Peyer's patch (tissue), 4 donors: ENCODE measurements at places on chromosomes 13 and 19.

- DNase-seq: no peak
Observed at GRCh38 chr13:111213964-111214726, 99.0 kb downstream of the ARHGEF7 start.

DNA sequence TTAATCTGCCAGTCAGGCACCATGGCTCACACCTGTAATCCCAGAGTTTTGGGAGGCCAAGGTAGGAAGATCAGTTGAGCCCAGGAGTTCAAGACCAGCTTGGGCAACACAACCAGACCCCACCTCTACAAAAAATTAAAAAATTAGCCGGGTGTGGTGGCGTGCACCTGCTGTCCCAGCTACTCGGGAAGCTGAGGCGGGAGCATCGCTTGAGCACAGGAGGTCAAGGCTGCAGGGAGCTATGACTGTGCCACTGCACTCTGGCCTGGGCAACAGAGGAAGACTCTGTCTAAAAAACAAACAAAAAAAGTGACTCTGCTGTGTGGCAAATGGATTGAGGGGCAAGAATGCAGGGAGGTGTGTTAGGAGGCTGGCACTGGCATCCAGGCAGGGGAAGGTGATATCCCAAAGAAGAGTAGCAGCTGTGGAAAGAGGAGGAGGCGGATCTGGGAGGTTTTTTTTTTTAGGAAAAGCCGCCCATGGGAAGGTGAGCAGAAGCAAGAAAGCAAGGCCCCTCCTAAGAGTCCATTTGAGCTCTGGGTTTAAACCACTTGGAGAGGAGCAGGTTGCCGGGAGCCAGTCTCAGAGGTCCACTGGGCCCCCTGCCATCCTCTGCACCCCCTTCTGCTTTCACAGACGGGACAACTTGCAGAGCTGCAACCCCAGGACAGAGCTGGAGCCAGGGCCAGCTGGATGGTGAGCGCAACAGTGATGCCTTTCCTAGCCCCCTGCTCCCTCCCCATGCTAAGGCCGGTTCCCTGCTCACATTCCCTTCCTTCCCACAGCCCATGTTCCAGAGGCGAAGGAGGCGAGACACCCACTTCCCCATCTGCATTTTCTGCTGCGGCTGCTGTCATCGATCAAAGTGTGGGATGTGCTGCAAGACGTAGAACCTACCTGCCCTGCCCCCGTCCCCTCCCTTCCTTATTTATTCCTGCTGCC lies 2.1 kb downstream of the HAMP start:
- no peak for DNase-seq

DNA sequence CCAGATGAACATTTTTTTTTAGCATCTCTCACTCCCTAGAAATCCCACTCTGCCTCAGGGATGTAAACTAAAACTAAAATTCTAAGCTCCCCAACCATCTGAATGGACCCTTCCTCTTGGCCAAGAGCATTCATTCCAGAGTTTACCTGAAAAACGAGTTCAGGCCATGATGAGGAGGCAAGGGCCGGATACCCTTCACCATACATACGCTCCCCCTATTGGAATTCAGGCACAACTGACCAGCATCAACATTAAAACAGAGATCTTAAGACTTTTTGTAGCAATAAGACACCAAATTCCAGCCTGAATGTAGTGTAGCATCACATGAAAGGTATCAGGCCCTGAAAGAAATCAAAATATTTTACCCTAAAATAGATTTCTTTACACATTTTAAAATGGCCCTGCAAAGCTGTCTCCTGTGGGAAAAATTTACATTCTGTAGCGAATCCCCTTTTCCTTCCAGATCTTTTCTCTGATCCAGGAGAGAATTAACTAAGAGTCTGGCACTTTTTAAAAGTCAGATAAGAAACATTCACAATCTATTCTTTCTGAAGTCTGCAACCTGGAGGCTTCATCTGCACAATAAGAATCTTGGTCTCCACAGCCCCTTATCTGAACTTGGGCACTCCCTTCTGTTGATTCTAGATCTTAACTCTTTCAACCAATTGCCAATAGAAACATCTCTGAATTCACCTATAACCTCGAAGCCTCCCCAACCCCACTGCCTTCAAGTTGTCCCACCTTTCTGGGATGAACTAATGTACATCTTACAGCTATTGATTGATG lies 888.5 kb downstream of the UQCRFS1 start:
- DNase-seq: no peak

- DNase-seq: no peak
Observed at GRCh38 chr19:33811246-33811645, 14.6 kb downstream of the KCTD15 start.

GRCh38 chr13:29438769-29439168 lies 156.7 kb downstream of the SLC7A1 start:
- no peak for DNase-seq

DNA sequence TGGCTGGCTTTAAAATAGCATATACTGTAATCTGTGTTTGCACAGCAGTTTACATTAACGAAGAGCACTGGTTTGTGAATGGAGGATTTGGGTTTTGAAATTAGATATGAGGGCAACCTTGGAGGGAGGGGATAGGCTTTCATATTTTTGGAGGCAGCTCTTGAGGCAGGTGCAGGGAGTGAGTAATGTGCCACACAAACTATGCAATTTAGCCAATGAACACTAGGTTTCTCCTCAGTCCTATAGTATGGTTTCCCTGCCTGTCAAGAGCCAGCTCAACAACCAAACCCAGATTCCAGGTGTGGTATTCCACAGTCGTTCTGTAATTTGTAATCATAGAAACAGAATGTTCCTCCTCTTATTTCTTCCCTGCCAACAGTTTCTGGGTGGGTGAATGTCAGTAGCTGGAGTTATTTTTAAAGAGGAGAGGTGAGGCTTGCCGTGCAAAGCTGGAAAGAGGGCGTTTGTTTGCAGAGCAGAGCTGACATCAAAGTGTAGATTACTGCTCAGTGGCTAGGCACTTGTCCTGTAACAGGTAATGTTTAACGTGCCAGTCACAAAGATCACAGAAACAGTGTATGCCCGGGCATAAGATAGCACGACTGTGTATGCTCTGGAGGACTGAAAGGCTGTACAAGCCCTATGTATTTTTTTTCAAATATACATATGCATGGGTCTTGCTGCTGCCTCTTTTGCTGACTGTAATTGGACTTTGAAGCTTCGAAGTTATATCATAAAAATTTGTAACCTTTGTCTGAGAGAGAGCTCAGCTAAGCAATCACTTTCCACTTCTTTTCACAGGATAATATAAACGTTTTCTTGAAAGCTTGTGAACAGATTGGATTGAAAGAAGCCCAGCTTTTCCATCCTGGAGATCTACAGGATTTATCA lies 124.2 kb downstream of the LMO7 start:
- peak; percentile 63 for DNase-seq

- DNase-seq: no peak
Observed at GRCh38 chr19:29687897-29688728, 22.9 kb downstream of the PLEKHF1 start.

GRCh38 chr13:28442839-28443238 lies 52.1 kb downstream of the FLT1 start:
- no peak for DNase-seq

- no peak for DNase-seq
Observed at GRCh38 chr19:35609851-35610353, 2.6 kb upstream of the HAUS5 start.

GRCh38 chr19:13850910-13851733 lies 25.8 kb upstream of the NANOS3 start:
- peak; percentile 90 for DNase-seq

DNA sequence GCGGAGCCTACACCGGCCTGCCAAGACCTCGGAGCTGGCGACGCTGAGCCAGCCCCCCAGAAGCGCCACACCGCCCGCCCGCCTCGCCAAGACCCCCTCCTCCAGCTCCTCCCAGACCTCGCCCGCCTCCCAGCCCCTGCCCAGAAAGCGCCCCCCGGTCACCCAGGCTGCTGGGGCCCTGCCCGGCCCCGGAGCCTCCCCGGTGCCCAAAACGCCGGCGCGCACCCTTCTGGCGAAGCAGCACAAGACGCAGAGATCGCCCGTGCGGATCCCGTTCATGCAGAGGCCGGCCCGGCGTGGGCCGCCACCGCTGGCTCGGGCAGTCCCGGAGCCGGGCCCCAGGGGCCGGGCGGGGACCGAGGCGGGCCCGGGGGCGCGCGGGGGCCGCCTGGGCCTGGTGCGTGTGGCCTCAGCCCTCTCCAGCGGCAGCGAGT lies 10.2 kb downstream of the C19orf25 start:
- DNase-seq: no peak

GRCh38 chr19:11067356-11068113 lies 21.7 kb upstream of the LDLR start:
- no peak for DNase-seq

DNA sequence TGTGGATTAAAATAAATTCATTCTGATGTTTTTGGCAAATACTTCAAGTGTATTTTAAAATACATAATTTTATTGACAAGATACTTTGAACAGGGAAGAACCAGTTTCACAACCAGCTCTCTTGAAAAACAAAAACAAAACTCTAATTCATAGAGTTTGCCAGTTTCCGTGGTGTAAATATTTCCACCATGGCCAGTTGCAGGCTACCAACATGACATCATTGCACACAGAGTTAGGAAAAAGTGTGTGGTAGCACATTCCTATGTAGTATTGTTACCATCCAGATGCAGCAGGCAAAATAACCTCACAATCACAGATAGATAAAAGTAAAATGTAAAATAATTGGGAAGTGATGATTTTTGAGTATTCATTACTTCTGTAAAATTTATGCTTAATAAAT lies 7.7 kb upstream of the RNF113B start:
- no peak for DNase-seq

DNA sequence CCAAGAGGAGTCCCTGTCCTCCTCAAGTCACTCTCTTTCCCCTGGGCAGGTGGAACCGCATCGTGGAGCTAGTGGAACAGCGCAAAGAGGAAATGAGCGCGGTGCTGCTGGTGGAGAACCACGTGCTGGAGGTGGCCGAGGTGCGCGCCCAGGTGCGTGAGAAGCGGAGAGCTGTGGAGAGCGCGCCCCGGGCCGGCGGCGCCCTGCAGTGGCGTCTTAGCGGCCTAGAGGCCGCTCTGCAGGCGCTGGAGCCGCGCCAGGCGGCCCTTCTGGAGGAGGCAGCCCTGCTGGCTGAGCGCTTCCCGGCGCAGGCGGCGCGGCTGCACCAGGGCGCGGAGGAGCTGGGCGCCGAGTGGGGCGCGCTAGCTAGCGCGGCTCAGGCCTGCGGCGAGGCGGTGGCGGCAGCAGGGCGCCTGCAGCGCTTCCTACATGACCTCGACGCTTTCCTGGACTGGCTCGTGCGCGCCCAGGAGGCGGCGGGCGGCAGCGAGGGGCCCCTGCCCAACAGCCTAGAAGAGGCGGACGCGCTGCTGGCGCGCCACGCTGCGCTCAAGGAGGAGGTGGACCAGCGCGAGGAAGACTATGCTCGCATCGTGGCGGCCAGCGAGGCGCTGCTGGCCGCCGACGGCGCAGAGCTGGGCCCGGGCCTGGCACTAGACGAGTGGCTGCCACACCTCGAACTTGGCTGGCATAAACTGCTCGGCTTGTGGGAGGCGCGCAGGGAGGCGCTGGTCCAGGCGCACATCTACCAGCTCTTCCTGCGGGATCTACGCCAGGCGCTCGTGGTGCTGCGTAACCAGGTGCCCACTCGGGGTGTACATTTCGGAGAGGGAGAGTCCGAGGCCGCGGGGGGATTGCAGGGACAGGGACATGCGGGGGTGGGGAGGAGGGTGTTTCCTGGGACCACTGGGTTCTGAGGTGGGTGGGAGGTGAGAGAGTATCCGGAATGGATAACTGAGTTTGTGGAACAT lies 52.8 kb downstream of the SPTBN4 start:
- no peak for DNase-seq

DNA sequence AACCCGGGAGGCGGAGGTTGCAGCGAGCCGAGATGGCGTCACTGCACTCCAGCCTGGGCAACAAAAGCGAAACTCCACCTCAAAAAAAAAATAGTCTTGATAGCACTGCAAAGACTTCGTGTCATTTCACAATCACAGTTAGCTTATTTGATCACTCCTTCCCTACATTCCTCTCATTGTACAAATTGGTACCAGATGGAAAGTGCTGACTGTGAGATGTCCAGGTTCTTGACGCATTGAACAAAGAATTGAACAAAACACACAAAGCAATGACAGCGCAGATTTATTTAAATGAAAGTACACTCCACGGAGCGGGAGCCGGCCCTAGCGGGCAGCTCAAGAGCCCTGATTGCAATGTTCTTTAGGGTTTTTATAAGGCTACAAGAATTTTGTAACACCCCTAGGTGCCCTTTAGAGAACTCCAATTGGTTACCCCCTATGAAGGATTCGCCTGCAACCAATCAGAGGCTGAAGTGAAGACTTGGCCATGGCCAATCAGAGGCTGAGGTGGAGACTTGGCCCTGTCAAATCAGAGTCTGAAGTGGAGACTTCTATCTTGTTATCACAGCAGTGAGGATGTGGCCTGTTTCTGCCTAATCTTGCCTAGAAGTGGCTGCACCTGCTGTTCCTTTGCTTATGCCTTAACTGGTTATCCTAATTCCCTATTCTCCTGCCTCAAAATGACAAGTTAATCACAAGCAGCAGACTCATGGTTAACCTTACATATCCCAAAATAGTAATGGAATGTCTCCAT lies 16.7 kb downstream of the ZNF556 start:
- DNase-seq: no peak

GRCh38 chr13:46738055-46738454 lies 58.9 kb downstream of the ESD start:
- no peak for DNase-seq

- DNase-seq: no peak
Observed at GRCh38 chr13:22193070-22193469, 522.2 kb downstream of the FGF9 start.

DNA sequence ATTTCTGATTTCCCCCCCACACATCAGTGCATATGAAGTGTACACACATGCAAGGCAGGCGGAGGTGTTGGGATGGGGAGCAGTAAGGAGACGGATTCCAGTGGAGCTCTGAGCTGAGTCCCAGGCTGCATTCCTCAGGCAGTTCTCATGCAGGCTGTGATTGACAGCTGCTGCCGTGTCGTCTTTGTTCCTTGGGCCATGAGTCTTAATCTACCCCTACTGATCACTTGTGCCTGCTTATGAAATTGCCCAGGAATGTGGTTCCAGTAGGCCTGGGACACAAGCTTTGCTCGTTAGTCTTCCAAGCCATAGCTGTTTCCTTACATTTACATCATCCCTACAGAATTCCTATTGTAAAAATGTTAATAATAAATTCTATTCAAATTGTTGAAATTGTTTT lies 1241.9 kb downstream of the UQCRFS1 start:
- no peak for DNase-seq

- no peak for DNase-seq
Observed at GRCh38 chr13:79281339-79281747, 124.7 kb downstream of the RBM26 start.
